Hematopoietic multipotent progenitor cell treated with erythropoietin and hydrocortisone succinate and interleukin-3 and kit ligand, for 15 days (in vitro differentiated cells): ENCODE measurements at places on chromosomes 16 and 17.
A peak's percentile ranks its signal among the peaks of the same experiment; 100 is the strongest.

DNA sequence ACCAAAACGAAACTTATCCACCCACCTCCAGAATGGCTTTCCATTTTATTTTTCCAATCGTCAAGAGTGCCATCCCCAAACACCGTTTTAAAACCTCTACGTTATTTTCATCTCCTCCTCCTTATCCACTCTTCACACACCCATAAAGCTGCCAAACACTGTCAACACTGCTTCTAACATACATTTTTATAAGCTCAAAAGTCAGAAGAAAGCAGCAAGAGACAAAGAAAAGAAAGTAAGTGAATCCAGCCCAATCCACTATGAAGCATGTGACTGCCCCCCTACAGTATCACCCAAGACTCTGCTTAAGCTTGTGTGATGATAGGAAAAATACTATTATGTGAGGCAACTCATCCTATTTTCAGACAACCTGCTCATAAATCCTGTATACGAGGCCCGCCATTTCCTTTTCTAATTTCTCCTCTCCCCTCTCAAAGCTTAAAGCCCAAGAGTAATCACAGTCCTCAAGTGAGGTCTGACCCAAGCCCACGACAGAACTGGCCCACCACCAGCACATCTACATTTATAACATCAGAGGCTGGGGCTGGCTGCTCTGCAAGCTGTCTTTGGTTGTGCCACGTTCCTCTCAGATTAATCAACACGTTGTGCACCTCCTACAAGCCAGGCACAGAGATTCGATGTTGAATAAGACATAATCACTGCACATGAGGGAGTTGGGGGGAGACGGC lies 16.3 kb downstream of the USP31 start:
- DNase-seq: no peak

- DNase-seq: no peak
Measured at GRCh38 chr16:81469710-81470535, 25.3 kb downstream of the CMIP start.

DNA sequence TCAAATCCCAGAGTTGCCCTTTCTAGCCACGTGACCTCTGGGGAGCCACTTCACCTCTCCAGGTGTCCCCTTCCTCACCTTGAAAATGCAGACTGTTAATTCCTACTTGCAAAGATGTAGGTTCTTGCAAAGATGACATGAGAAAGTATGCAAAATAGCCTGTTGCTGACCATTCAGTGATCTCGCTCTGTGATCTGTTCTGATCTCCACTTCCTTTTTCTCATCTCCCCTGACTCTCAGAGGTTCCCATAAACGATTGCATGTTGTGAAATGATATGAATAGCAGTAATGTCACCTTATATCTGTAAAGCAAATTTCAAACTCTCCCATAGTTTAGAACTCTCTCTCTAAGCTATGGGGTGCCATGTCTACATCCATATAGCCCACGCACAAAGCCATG lies 182.3 kb downstream of the TMEM132E start:
- DNase-seq: no peak

DNA sequence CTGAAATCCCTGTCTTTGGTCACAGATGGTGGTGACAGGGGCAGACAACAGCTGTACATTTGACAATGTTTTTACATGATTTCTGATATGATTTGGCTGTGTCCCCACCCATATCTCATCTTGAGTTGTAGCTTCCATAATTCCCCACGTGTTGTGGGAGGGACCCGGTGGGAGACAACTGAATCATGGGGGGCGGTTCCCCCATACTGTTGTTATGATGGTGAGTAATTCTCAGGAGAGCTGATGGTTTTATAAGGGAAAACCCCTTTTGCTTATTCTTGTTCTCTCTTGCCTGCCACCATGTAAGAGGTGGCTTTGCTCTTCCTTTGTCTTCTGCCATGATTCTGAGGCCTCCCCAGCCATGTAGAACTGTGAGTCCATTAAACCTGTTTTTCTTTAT lies 353.9 kb downstream of the CPPED1 start:
- no peak for DNase-seq

DNA sequence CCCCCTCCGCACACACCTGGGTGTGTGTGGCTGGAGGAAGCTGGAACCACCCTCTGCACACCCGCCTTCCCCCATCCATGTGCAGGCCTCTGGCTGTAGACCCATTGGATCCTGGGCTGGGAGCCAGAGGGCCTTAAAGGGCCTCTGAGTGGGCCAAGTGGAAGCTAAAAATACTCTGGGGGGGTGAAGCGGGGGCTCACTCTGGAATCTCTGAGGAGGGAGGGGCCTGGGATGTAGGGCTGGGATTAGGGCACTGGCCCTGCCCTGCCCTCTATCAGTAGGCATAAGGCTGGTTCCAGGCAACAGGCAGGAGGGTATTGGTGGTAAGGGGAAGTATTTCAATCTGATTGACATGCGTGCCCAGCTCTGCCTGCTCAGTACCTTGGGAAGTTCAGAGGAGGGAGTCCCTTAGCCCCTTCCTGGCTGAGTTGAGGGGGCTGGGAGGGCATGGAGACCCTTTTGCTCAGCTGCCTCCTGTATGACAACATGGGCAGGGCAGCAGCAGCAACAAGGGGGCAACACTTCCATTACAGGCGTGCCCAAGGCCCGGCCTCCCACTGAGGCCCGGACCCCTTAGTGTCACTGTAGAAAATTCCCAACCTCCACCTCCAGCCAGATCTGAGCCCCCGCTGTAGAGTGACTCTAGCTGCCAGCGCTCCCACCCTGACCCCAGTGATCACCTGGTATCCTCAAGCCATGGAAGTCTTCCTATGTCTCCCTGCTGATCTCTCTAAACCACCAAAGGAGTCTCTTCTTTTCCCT lies 5.2 kb downstream of the ITGA3 start:
- no peak for DNase-seq

DNA sequence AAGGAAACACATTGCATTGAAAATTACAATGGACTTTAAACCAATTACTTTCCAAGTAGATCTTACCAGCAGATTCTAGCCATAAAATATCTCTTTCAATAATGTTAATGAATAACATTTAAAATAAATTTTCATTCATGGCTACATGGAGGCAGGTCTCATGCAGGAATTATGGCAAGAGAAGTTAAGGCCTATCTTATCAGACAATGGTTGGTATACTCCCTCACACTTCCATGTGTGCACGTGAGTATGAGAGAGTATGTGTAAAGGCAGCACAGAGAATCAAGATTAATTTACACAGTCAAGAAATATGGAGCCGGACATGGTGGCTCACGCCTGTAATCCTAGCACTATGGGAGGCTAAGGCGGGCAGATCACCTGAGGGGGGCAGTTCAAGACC lies 76.5 kb downstream of the HELZ start:
- DNase-seq: no peak

DNA sequence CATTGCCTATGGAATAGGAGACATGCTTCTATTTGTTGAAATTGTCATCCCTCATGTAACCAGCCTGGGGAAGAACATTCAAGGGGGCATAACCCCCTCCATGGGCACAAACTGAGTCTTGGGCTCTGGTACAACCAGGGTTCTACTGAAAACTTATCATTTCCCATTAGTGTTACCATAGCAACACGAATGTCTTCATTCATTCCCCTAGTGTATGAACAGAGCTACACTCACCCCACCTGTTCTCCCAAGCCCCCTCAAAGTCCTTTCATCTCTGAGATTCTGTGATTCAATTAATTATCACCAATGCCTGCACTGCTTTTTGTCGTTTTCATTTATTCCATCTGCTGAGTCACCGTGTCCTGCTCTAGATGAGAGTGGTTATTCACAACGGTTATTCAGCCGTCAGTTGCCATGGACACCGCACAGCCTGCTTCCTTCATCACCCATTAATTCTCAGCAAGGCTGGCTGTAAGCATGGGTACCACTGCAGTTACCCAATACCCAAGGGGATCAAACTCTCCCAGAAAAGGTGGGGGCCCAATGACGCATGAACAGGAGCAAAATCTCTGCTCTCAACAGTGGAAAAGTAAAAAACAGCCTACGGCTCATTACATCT lies 1.6 kb upstream of the GAST start:
- DNase-seq: no peak

- no peak for DNase-seq
Measured at GRCh38 chr17:27621942-27622559, 8.9 kb upstream of the LGALS9 start.

DNA sequence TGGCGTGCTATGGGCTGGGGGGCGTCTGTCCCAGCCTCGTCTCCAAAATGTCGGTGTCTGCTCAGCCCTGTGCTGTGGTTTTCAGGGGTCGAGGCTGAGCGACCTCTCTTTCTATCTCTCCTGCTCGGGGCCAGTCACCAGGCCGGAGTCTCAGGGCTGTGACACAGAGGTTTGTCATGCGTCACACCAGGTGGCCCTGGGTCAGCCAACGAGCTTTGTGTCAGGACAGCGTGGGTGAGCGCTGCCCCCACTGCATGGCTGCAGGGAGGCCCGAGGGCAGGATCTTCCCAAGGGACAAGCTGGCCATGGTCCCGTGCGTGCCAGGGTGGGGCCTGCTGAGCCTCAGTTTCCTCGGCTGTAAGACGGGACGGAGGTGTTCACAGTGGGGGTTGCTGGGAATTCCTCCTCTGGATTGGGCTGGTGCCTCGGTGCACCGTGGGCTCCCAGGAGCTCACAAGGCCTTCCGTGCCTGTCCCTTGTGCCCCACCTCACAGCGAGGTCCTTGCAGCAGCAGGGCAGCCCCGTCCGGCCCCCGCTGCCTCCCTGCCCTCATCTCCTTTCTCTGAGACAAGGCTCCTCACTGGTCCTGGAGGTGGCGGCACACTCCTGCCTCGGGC lies 50.5 kb downstream of the CBFA2T3 start:
- no peak for DNase-seq

- peak; percentile 2 for DNase-seq
Measured at GRCh38 chr16:7013990-7014389, 318.7 kb upstream of the RBFOX1 start.

DNA sequence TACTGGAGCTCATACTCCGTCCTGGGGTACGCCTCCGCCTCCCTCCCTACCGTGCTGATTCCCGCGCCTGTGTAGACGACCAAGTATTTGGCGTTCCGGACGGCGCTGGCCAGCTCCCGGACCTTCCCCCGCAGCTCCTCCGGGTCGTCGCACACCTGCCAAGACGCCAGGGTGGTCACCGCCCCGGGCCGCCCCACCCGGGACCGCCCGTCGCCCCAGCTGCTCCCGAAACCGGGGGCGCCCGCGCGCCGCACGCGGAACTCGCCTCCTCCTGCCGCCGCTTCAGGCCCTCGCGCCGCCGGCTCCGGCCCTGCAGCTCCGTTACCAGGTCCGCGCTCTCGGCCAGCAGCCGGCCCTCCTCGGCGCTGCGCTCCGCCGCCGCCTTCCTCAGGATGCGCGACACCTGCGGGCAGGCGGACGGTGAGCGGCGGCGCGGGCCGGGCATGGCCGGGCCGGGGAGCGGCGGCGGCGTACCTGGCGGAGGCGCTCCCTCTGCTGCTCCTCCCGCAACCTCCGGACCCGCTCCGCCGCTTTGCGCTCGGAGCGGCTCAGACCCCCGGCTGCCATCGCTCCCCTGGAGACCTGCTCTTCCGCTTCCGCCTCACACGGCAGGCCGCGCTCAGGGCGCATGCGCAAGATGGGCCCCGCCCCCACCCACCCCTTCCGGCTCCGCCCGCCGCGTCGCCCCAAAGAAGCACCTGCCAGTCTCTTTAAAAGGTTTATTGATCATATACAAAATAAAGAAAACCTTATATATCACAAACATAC lies at the start of gene SIRT7:
Gene SIRT7 (minus strand): TSS at position 612 of the 768 bp plus-strand sequence. CDS start 45 bp downstream, at position 567.
- peak; percentile 88 for DNase-seq

GRCh38 chr17:41523225-41523593 lies 4.5 kb upstream of the KRT15 start:
- no peak for DNase-seq

DNA sequence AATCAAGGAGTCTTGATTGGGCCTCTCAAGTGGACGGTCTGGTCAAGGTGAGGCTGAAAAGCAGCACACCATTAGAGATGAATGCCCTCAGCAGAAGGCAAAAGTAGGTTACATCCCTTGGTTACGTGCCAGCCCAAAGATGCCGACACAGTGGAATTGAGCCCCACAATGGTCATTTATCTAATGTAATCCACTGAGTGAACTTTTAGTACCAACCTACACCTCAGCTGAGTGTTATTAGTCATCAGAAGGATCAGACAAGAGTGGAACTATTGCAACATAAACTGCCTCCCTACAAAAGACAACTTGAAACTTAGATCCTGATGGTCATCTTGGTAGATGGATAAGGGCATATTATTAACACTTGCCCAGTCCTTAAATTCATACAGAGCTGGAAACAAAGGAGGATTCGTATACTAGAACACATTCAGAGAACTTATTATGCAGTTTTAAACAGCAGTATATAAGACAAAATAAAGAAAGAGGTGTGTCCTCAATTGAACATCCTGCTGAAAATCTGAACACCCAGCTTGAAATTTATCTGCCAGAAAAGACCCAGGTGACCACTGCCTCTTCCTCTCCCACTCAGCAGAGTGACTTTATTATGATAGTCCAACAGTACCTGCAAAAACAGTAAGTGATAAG lies 2.8 kb downstream of the DCUN1D3 start:
- no peak for DNase-seq

GRCh38 chr16:56643833-56644232 lies 5.4 kb downstream of the MT1A start:
- no peak for DNase-seq

GRCh38 chr17:42660692-42661345 lies 1.7 kb downstream of the TUBG2 start:
- DNase-seq: no peak

GRCh38 chr17:58337600-58338453 lies 9.2 kb upstream of the TSPOAP1 start:
- peak; percentile 68 for DNase-seq

GRCh38 chr17:65824901-65825300 lies 263.5 kb upstream of the AXIN2 start:
- no peak for DNase-seq

DNA sequence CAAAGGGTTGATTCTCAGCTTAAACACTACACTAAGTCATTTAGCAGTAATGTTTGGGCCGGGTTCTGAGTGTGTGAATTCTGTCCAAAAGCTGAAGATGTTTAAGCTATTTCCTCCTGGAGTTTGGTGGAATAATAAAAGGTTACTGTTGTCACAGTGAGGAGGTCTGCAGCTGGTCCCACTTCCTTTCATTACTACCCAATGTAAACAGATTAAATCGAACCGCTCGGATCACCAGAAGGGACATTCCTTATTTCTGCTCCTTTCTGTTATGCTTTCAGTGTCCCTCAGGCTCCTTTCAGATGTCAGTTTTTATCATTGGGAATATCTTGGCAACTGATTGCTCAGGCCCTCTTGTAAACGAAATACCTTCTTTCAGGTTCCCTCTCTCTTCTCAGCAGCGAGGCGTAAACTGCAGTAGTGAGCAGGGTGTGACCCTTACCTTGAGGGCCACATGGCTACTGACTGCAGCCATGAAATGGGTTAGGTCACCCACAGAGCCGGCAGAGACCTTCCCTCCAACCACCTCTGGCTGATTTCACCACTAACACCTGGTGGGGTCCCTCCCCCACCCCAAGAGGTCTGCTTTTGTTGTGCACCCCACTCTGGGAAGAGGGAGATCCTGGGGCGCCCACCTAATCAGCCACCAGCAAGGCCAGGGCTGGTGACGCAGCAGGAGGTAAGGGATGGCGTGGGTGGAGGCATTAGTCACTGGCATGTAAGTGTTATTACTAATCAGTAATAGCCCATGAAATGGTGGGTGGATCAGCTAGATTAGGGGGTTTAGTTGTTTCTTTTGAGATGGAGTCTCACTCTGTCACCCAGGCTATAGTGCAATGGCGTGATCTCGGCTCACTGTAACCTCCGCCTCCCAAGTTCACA lies 117.6 kb downstream of the VPS53 start:
- peak; percentile 91 for DNase-seq

GRCh38 chr17:42120161-42120769 lies 902 bp downstream of the KAT2A start:
- no peak for DNase-seq

GRCh38 chr17:58217766-58218165 lies 1.3 kb downstream of the MKS1 start:
- DNase-seq: no peak

- DNase-seq: no peak
Measured at GRCh38 chr17:31722251-31723056, 136.6 kb downstream of the COPRS start.
